ENCODE measurements at places on chromosomes 6 and 20.

- DNase-seq, result no peak
Measured at GRCh38 chr6:81067057-81067456, 685.4 kb downstream of the TENT5A start.

- no peak for DNase-seq
Measured at GRCh38 chr6:18269253-18269652, 4.9 kb upstream of the DEK start.

DNA sequence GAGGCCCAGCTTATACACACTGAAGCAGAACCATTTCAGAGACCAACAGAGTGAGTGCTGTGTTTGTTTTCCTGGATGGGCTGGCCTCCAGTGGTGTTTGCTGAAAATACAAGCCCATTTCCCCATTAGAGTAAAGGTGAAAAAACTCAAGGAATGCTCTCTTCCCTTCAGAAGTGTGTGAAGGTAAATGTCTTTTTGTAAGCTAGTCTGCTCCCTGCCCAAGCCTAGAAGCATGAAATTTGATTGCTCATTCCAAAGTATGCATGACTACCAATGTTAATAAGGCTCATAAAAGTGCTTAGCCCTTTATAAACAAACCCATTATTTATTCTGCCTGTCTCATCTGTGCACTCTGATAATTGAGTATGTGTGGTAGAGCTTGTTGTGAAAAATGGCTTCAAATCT is 59.1 kb downstream of the ADGRF1 start:
- peak; percentile 23 for DNase-seq

DNA sequence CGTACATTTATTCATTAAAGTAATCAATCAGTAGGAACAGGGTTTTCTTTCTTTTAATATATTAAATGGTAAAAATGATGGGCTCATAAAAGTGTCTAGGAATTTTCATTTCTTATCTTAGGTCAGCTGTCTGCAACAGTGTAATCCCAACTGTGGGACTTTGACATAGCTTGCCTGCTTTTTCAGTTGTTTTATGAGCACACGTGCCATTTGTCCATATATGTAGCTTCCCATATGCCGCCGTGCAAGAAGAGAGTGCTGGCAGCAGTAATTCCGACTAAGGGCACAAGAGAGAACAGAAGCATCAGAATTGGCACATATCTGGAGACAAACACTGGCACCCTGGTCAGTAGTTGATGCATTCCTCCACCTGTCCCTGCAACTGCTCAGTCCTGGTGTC is 20.9 kb upstream of the EEF1E1 start:
- DNase-seq, result no peak

DNA sequence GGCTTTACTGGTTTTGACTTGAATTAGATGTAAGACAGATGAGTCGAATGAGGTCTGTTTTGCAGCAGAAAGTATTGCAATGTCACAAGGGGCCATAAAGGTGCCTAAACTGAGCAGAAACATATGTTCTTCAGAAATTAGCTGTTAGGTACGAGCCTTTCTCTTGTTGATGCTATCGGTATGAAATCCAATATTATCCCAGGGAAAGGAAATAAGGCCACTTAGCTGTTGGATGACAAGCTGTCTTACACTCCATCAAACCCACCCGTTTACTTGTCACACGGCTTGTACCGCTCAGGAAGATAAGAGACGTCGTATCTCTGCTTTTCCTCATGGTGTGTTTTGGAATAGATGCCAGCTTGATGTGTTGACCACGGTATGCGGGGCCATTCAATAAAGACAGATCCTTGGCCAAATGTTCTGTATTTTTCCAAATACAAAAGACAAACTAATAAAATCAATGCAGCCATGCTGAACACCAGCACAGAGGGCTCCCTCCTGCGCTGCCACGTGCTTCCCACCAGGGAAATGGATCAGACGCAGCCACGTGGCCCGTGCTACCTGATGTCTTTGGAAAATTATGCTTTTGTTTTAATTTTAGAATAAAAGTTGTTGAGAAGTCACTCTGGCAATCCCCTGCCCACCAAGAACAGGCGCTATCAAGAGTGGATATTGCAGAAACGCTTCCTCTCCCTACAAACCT is 255.9 kb upstream of the SULF2 start:
- no peak for DNase-seq

DNA sequence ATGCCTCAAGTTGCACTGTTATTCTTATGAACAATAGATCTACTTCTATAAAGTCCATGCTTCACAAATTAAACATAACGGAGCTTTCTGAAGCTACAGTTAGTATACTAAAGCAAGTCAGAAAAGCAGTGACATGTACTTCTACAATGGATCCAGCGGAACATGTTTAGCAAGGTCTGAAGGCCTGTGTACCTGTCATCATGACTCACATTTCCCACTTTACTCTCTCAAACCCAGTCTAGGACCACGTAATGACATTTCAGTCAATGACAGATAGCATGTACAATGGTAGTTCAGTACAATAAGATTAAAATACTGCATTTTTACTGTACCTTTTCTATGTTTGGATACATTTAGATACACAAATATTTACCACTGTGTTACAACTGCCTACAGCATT is 132.1 kb downstream of the MMS22L start:
- DNase-seq, result no peak

DNA sequence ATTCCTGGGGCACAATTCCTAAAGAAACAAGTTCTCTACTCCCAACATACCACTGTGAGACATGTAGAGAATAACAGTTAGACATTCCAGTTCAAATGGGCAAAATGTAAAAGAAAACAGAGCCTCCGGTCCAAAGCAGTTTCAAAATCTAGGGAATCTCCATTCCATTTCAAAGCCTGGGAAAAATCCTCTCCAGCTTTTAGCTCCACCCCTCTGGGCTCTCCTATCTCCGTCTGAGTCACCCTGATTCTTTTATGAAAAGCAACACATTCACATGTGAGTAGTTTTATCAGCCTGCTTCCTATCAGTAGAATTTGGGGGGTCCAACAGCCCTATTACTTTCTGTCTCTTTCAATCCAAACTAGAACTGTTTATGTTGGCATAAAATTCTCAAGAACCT is 3.7 kb downstream of the CSNK2A1 start:
- DNase-seq, result no peak

DNA sequence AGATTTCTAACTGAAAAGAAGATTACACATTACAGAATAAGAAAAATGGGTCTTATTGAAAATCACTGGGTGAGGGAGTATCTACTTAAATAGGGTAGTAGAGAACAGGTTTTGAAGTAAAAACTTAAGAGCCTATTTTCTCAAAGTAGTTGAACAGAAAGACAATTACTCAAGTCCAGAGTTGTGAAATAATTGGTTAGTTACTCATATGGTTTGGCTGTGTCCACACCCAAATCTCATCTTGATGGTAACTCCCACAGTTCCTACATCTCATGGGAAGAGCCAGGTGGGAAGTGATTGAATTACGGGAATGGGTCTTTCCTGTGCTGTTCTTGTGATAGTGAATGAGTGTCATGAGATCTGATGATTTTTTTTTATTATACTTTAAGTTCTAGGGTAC is 1035.3 kb upstream of the GJE1 start:
- DNase-seq, result no peak

DNA sequence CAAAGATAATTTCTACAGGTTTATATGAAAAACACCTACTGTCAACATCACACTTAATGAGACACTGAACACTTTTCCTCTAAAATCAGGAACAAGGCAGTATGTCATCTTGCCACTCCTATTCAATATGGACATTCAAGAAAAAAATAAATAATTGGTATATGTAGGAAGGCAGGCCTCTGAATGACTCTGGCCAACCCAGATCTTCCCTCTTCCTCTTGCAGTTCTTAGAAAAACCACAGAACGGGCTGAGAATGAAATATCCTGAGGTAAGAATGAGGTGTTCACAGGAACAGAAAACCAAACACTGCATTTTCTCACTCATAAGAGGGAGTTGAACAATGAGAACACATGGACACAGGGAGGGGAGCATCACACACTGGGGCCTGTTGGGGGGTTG is 1207.2 kb upstream of the CITED2 start:
- no peak for DNase-seq

- DNase-seq, result peak; percentile 78
Measured at GRCh38 chr6:35043381-35044130, 97.6 kb downstream of the TCP11 start.

GRCh38 chr6:134546962-134547645 is 229.2 kb upstream of the SGK1 start:
- no peak for DNase-seq

DNA sequence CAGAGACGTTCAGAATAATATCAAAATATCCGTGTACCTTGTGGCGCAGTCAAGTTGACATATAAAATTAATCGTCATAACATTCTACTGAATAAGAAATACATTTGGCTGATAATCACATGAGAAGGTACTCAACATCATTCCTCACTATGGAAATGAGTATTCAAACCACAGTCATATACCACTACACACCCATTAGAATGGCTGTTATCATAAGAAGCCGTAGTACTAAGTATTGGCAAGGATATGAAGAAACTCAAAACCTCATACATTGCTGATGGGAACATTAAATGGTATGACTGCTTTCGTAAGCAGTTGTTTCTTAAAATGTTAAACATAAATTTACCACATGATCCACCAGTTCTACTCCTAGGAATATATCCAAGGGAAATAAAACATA is 244.7 kb downstream of the CDKAL1 start:
- no peak for DNase-seq

GRCh38 chr6:170289180-170289931 is 1.5 kb downstream of the DLL1 start:
- DNase-seq, result no peak

GRCh38 chr6:25017932-25018567 is 82.3 kb upstream of the RIPOR2 start:
- peak; percentile 35 for DNase-seq

DNA sequence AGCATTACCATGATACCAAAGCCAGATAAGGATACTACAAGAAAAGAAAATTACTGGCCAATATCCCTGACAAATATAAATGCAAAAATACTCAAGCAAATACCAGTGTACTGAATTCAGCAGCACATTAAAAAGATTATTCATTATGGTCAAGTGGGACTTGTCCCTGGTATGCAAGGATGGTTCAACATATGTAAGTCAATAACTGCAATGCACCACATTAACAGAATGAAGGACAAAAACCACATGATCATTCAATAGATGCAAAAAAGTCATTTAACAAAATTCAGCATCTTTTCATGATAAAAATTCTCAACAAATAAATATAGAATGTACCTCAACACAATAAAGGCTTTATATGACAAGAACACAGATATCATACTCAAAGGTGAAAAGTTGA is 9.1 kb upstream of the DEFB125 start:
- DNase-seq, result no peak

- peak; percentile 24 for DNase-seq
Measured at GRCh38 chr6:157570104-157570503, 189.1 kb downstream of the ZDHHC14 start.

DNA sequence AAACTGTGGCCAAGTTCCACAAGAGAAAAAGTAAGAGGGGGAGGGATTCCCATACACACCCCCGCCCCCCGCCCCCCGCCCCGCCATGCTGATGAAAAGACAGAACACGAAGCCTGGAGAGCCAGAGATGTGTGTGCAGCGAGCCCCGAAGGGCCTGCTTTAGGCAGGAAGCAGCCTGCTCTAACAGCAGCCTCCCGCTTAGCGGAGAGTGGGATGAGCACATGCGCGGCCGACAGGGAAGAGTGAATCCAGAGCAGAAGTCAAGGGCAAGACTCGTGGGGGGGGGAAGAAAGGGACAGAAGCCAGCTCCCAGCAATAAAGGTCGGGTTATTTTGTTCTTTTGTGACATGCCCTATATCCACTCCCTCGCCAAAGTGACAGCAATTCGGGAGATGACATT is 67.2 kb upstream of the PTGIS start:
- DNase-seq, result peak; percentile 88

- no peak for DNase-seq
Measured at GRCh38 chr6:12865671-12866181, 149.2 kb downstream of the PHACTR1 start.

DNA sequence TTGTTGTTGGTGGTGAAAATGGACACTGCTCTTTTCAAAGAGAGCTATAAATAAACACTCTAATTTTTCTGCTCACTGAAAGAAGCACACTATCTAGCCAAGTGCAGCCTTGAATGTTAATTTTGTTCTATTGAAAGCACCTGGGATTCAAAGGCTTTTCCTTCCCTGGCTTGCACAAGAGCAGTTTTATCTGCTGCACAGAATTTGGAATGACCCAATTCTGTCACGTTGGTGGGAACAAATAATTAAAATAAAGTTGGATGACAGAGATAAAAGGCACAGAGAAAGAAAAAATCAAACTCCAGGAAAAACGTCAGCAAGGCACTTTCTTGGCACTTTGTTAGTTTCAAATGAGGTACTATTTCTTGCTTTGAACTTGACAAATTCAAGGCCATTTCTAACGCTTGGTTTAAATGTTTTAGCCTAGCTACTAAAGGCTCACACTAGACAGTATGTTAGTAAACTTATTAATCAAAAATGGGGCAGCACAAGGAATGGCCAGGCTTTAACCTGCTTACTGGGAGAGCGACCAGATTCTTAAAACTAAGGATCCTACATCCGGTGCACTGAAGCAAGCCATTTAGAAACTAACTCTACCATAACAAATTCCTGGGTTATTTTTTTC is 145.5 kb upstream of the ARG1 start:
- no peak for DNase-seq

DNA sequence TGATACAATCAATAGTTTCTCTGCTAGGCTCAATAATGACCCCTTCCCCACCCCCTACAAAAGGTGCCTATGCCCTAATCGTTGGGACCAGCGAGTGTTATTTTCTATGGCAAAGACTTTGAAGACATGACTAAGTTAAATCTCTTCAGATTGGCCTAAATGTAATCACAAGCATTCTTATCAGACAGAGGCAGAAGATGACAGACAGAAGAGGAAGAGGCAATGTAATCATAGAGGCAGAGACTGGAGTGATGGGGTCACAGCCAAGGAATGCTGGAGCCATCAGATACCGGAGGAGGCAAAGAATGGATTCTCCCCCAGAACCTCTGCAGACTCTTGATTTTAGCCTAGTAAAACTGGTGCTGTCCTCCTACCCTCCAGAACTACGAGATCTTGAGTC is 159.3 kb downstream of the EDN1 start:
- DNase-seq, result no peak

DNA sequence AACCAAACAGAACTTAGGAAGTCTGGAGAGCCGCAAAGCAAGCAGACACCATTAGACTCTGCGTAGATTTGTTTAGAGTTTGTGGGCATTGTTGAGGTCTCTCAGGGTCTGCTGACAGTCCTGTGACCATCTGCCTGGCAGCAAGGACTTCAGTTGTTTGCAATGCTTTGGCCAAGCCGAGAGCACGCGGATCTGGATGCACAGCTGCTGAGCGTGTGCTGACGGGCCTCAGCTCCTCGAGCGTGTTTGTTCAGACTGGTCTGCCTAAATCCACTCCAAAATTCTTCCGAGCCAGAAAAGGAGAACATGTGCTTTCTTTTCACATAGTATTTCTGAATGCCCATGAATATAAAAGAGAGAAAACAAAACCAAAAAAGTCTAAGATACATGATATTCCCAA is 159.0 kb downstream of the ZNF217 start:
- DNase-seq, result peak; percentile 18

- no peak for DNase-seq
Measured at GRCh38 chr6:155008625-155009024, 13.5 kb downstream of the TIAM2 start.

- peak; percentile 36 for DNase-seq
Measured at GRCh38 chr6:56802584-56802983, 152.3 kb upstream of the BEND6 start.

GRCh38 chr6:92114091-92114675 is 1305.2 kb downstream of the EPHA7 start:
- DNase-seq, result no peak

All from NCI-H2029 treated with DMSO at 0.1 percent for 48 hours (cell line).